Small intestine (tissue), 16 donors: ENCODE measurements at places on chromosomes 4 and X.

GRCh38 chr4:111127841-111128240 is 505.0 kb upstream of the PITX2 start:
- no peak for DNase-seq

- DNase-seq = peak; percentile 65
These were observed 4.3 kb upstream of the TLR6 start for GRCh38 chr4:38860788-38861424.

GRCh38 chr4:124133753-124134152 is 578.8 kb downstream of the ANKRD50 start:
- DNase-seq = no peak

- DNase-seq = no peak
These were observed 15.8 kb downstream of the SCD5 start for GRCh38 chr4:82782626-82783345.

DNA sequence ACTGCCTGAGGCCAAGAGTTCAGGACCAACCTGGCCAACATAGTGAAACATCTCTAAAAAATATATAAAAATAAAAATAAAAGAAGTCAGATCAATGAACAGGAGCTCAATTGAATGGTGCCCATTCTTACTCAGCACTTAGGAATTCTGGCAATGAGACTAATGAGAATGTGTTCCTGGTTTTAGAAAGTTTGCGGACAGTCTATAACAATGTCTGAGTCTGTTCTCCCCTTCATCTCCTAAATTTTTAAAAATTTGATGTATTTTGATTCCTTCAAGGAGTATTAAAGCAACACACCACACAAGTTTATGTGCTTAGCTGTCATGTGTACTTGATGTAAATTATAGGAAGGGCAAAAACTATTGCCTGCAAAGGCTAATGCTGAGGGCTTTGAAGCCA is 30.6 kb upstream of the KCNIP4 start:
- DNase-seq = no peak

GRCh38 chr4:177386278-177386815 is 55.9 kb downstream of the AGA start:
- DNase-seq = no peak

DNA sequence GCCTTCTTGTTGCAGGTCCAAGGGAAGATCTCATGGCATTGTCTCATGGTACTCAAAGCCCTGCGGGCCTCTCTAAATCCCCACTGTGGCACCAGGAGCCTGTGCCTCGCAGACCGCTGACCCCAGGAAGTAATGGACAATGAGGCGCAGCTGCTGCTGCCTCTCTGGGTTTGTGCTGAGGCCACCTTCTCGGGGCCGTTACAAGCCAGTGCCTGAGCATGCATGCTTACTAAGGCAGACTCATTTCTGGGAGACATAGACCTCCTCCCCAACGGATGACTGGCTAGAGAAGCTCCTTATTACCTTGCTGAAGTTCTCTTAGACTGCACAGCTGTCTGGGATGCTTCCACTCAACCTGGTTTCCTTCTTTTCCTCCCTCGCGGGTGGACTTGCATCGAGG is 1.3 kb downstream of the BDH2 start:
- peak; percentile 7 for DNase-seq

GRCh38 chr4:177461606-177462005 is 19.4 kb upstream of the AGA start:
- DNase-seq = no peak

DNA sequence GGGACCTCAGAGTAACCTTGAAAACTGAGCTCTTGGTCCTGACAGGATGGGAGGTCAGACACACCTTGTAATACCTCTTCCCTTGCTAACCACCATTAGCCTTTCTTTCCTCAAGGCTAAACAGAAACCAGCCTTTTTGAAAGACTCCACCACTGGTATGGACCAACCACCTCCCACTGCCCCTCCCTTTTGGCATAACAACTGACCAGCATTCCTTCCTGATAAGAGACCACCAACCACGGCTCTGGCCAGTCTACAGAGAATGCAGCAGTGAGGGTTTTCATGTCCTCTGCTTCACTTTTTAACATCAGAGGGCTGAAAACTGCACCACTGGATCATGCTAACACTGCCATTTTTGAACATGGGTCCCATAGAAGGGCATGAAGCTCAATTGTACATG is 100.2 kb upstream of the MID1IP1 start:
- DNase-seq = no peak

- peak; percentile 15 for DNase-seq
These were observed 31.1 kb upstream of the WDR17 start for GRCh38 chr4:176034499-176034898.

- no peak for DNase-seq
These were observed 464.9 kb downstream of the SMARCA1 start for GRCh38 chrX:129058405-129058804.

GRCh38 chr4:92198711-92199110 is 105.1 kb upstream of the GRID2 start:
- DNase-seq = no peak

- DNase-seq = no peak
These were observed 850 bp downstream of the IGBP1 start for GRCh38 chrX:70134116-70134477.

- DNase-seq = peak; percentile 15
These were observed 15.9 kb downstream of the RTL9 start for GRCh38 chrX:110374559-110374958.

- DNase-seq = no peak
These were observed 180.2 kb downstream of the FRAS1 start for GRCh38 chr4:78237360-78237759.

- no peak for DNase-seq
These were observed 69.7 kb downstream of the PPP1R2C start for GRCh38 chrX:42708222-42708621.

DNA sequence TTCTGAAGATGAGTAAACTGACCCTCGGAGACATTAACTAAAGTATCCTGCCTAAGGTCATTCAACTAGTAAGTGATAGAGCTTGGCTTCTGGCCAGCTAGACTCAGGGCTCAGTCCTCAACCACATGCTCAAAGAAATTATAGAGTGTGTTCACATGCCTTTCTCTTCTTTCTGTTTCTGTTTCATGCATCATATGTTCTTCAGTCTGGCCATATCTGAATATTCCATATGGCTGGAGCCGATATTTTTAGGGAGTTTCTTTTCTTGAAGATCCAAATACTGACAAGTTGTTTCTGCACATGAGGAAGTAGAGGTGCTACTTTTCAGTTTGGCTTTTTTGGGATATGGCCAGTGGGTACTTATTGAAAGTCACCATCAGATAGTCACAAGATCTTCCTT is 44.9 kb downstream of the MMRN1 start:
- DNase-seq = peak; percentile 48

DNA sequence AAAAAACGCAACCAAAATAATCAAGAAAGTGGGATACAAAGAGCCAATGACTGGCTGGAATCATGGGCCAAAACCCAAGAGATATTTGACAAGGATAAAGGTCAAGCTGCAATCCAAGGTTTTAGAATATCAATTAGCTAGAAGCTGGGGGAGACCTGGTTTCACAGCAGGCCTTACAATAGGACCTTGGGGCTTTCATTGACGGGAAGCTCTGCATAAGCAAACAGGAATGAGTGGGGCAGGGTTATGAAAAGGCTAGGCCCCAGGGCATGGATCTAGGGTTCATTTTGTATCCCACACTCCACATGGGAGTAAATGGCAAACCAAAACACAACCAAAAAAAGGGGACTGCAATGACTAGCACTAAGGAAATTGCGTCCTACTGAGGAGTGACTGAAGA is 215.3 kb downstream of the HS6ST2 start:
- no peak for DNase-seq

GRCh38 chr4:164304101-164304639 is 449.8 kb upstream of the SMIM31 start:
- no peak for DNase-seq

GRCh38 chr4:24655971-24656370 is 71.6 kb upstream of the DHX15 start:
- peak; percentile 11 for DNase-seq

DNA sequence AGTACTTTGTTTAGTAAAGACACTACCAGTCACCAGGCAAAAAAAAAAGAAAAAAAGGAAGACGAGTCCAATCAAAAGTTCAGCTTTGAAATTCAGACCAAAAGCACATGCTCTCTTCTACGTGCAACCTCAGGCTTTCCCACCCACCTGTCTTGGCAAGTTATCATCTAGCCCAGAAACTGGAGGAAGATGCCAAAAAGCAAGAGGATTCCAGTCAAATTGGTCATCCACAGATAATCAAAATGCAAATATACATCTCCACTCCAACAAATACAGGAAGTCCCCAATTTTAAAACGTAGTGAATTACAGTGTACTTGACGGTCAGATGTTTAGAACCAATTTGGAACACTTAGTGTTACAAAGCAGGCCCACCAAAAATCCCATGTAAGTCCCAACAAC is 96.5 kb downstream of the PALLD start:
- no peak for DNase-seq

GRCh38 chr4:58590722-58591121 is 1480.5 kb upstream of the IGFBP7 start:
- DNase-seq = peak; percentile 43

GRCh38 chr4:52234561-52235440 is 183.7 kb downstream of the SPATA18 start:
- DNase-seq = peak; percentile 30

DNA sequence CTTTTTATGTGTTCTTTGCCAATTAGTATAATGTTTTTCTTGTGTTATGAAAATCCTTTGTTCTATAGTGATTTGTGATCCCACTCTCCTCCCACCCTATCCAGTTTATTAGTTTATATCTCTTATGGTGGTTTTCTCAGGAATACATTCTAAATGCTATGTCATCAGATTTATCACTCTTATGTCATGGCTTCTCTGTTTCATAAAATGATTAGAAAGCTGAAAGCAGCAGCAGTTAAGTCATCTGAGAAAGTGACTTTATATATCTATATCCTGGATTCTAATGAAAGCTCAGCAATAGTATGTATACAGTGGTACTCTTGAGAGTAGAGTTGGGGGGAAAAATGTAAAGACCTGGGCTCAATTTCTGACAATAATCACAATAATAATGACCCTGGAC is 41.2 kb downstream of the NCAPG start:
- no peak for DNase-seq
